ENCODE measurements at places on chromosomes 5 and 9.

- DNase-seq = no peak
These were observed 118.9 kb upstream of the LPCAT1 start for GRCh38 chr5:1642621-1643061.

- DNase-seq = no peak
These were observed 12.1 kb upstream of the BTNL3 start for GRCh38 chr5:180976518-180976917.

GRCh38 chr5:168312606-168313295 is 21.3 kb downstream of the WWC1 start:
- no peak for DNase-seq

DNA sequence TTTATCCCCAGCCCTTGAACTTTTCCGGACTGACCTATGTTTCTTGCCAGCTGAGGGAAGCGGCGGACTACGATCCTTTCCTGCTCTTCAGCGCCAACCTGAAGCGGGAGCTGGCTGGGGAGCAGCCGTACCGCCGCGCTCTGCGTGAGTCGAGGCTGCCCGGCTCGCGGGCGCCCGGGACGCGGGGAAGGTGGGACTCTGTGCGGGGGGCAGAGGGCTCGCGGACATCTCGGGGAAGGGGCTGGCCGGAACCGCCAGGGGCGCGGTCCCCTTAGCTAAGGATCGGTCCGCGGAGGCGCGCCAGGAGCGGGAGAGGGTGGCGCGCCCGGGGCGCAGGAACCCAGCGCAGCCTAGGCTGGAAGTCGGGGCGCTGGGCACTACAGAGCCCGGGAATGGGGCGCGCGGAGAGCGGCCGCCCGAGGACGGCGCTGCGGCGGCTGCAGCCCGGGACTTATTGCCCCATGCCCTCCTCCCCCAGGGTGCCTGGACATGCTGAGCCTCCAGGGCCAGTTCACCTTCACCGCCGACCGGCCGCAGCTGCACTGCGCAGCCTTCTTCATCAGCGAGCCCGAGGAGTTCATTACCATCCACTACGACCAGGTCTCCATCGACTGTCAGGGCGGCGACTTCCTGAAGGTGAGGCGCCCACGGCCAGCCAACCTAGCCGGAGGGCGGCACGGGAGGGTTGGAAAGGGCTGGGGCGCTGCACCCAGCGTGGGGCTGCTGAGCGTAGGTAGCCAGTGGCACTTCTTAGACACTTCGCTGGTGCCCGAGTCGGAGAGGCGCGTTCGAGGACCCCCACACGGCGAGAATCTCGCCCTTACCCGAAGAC is 922 bp downstream of the CRHBP start:
- DNase-seq = no peak

GRCh38 chr9:89640801-89641200 is 36.0 kb downstream of the GADD45G start:
- DNase-seq = no peak

DNA sequence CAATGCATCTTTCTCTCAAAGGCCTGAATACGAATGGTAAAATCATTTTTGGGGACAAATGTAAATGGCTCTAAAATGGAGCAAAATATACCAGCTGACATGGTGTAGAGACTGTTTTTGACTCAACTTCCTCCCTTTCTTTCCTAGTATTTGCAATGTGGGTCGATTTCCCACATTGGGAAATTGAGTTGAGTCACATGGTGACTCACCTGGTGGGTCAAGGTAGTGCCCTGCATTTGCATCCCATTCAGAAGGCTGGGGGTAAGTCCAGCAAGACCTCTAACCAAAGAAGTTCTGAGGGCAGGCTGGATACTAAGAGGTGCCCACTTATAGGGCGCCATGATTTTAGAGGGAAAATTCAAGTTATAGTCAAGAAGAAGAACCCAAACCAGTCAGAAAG is 179.6 kb upstream of the MPDZ start:
- DNase-seq = no peak

DNA sequence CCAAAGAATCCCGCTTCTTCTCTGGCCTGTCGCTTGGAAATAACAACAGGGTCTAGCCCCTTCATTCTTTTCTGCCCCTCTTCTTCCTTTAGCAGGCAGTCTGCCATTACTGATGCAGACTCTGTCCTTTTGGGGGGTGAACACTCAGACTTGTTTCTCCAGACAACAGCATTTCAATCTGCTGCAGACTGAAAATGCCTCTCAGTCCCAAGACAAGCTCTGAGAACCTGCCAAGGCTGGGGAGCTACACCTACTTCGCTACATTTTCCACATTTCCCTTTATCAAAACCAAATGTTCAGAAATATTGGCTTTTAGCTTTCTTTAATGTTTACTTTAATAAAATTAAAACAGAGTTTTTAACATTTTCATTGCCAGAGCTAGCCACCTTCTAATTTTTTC is 152.4 kb downstream of the MPDZ start:
- no peak for DNase-seq

DNA sequence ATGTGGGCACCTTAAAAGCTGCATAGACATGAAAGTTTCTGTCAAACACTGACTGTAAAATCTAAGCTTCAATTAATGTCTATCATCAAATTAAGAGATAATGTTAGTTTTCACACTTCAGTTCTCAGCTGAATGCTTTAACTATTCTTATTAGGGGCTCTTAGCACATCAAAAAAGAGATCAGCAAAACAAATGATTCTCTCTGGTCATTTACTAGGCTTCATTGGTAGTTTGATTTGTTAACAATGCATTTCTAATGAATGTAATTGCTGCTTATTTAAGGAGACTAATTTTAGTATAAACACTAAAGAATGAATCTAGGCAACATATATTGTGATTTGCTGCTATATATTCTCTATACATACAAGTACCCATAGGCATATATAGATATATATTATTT is 1182.0 kb downstream of the MAT2B start:
- no peak for DNase-seq

DNA sequence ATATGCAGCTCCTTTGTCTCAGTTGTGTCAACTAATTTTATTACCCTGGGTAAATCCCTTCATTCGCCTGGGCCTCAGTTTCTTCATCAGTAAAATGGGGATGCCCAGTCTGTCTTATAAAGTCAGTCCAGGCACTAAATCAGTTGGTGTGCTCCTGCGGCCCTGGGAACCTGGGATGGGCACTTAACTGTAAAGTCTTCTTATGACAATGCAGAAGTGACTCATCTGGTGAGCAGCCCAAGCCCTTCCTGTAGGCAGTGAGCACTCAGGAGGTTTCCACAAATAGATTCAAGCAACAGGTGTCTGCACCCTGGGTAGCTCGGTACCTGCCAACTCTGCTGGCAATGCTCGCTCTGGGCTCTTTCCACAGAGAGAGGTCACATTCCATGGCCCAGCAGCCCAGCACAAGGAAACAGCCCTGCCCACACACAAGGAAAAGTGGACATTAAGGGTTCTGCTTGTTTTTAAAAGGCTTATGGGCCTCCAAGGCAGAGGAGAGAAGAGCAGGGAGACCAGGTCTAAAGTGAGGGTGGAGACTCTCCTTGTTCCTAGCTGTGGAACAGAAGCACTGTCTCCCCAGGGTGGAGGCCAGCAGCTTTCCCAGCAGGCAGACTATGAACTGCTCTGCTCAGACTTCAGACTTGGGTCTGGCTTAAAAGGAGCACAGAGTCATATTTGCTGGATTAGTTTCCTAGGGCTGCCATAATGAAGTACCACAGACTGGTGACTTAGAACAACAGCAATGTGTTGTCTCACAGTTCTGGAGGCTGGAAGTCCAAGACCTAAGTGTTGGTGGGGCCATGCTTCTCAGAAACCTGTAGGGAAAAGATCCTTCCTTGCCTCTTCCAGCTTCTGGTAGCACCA is 89.7 kb upstream of the ADRA1B start:
- DNase-seq = no peak

GRCh38 chr9:112863746-112864145 is 26.9 kb downstream of the SLC46A2 start:
- no peak for DNase-seq

DNA sequence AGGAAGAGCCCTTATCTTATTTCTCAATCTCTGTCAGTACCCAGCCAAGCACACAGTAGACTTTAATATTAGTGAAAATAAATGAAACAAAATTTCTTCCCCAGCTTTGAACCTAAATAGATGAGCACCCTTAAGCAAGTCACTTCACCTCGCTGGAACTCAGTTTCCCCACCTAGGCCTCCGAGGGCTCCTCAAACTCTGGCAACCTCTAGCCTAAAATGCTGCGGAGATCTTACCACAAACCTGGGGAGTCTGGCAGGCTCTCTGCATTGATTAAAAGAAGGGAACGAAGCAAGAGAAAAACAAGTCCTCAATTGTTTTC is 326 bp downstream of the RIGI start:
- DNase-seq = no peak

- DNase-seq = no peak
These were observed 186.5 kb downstream of the NSG2 start for GRCh38 chr5:174231956-174232487.

DNA sequence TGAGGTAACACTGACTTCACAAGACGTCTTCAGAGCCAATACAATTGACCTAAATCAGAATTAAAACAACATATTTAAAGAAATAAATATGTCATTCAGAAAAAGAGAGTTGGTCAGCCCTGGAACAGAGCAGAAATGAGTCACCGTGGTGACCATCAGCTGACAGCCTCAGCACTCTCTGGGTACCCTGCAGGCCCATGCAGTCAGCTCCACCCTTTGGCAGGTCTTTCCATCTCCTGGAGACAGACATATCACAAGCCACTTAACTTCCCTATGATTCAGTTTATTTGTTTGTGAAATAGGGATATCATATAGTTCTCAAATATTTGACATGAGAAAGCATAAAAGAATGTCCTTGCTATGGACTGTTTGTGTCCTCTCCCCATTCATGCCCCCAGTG is 151.6 kb upstream of the MEF2C start:
- no peak for DNase-seq

GRCh38 chr5:113660706-113661250 is 147.3 kb downstream of the YTHDC2 start:
- DNase-seq = no peak

DNA sequence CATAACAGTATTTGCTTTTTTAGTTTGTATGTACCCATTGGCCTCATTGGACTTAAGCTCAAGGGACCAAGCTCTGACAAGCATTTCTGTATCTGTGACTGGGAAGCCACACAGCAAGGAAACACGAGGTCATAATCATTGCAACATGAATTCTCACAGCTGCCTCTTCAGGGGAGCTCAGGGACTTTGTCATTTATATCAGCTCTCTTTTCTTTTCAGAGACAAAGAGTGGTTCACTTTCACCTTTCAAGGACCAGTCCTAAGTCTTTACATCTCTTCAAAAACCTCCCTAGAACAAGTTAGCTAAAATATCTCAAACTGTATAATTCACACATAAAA is 58.6 kb downstream of the ADAMTS12 start:
- DNase-seq = no peak

- DNase-seq = no peak
These were observed 353.3 kb downstream of the ARHGEF28 start for GRCh38 chr5:73979321-73979720.

- no peak for DNase-seq
These were observed 170.5 kb downstream of the NNT start for GRCh38 chr5:43773478-43773844.

GRCh38 chr5:136642976-136643375 is 277.6 kb upstream of the TRPC7 start:
- DNase-seq = no peak

GRCh38 chr5:93141969-93142368 is 439.1 kb downstream of the NR2F1-AS1 start:
- DNase-seq = no peak

DNA sequence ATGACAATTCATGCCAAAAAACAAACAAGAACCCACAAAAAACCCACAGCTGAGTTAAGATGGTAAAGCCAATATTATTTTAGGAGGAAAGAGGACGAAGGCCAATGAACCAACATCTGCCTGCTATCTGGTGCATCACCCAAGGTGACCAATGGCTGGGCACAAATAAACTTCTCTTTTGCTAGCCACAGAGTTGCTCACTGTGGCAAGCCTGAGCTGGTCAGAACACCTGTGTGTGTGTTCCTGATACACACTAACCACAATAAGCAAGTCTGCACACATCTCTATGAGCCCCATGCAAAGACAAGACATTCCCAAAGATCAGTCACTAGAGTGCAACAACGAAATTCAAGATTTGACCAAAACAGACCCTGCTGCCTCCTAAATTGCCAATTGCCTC is 63.1 kb downstream of the RNF38 start:
- DNase-seq = no peak

GRCh38 chr9:128397831-128398230 is 22.8 kb upstream of the CERCAM start:
- no peak for DNase-seq

DNA sequence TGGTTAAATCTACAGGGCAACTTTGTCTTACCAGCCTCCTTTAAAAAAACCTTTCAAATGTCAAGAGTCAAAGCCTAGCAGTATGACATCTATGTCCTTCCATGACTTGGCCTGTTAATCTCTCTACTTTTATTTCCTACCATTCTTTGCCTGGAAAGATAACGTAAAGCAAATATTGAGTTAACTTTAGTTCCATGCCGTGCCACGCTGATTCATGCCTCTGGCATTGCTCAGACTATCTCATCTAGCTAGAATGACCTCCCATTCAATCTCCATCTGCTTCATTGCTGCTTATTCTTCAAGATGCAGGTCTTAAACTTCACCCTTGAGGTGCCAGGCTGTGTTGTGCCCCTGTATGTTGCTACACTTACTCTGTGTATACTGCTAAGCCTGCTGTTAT is 729.8 kb downstream of the EFNA5 start:
- DNase-seq = no peak

- no peak for DNase-seq
These were observed 158.7 kb upstream of the TUT7 start for GRCh38 chr9:86512929-86513328.

- DNase-seq = no peak
These were observed 138.9 kb downstream of the RASEF start for GRCh38 chr9:82923912-82924605.

- no peak for DNase-seq
These were observed 218.6 kb downstream of the PAPPA start for GRCh38 chr9:116372081-116372673.

- no peak for DNase-seq
These were observed 1233.6 kb upstream of the CDH18 start for GRCh38 chr5:21221616-21222015.

- DNase-seq = no peak
These were observed 627 bp downstream of the ARRDC1 start for GRCh38 chr9:137606005-137606621.

DNA sequence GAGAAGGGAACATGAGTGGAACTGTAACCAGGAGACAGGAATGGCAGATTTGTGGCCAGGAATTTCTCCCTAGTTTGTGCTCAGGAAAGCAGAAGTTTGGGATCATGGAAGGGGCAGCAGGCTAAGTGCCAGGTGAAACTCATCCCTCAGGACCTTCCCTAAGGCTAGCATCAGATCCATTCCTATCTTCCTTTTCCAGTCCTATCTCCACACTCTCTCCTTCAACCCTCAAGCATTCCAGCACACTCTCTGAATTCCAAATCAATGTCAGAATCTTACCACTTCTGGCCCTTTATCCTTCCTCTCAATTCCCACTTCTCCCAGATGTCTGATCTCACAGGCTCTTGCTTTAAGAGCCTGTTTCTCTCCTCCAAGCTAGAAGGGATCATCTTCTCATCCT is 53.2 kb upstream of the GRIA1 start:
- DNase-seq = no peak

GRCh38 chr9:79977510-79978197 is 405.9 kb downstream of the TLE4 start:
- no peak for DNase-seq

GRCh38 chr9:78692871-78693270 is 395.9 kb downstream of the PSAT1 start:
- DNase-seq = no peak

GRCh38 chr9:129596541-129597331 is 24.2 kb downstream of the C9orf50 start:
- no peak for DNase-seq

GRCh38 chr5:11683666-11684065 is 220.6 kb downstream of the CTNND2 start:
- no peak for DNase-seq

GRCh38 chr9:129748249-129748648 is 4.6 kb downstream of the PTGES start:
- DNase-seq = no peak

Data from activated CD8-positive, alpha-beta memory T cell treated with anti-CD3 and anti-CD28 coated beads for 1 hour (primary cell).